Islet precursor cell (in vitro differentiated cells): ENCODE measurements at places on chromosomes 7 and 10.

DNA sequence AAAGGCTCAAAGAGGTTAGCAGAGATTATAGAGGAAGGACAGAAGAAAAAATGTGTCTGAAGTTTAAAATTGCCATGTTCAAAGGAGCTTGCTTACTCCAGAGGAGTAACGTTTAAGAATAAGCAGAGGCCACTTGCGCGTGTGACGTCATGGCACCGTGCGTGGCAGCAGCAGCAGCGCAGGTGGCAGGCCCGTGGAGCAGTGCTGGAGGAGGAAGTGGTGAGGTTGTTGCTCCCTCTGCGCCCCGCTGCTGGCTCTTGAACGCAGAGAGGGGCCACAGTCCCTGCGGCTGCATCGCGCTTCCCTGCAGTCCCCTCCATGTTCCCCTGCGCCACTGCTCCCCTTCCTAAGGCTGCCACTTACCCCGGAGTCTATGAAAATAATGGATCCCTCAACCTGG is 37.5 kb downstream of the GDI2 start:
- no peak for DNase-seq

- DNase-seq, result no peak
Observed at GRCh38 chr10:86391236-86391840, 24.7 kb upstream of the GRID1 start.

- DNase-seq, result no peak
Observed at GRCh38 chr10:112669989-112670388, 223.0 kb downstream of the VTI1A start.

DNA sequence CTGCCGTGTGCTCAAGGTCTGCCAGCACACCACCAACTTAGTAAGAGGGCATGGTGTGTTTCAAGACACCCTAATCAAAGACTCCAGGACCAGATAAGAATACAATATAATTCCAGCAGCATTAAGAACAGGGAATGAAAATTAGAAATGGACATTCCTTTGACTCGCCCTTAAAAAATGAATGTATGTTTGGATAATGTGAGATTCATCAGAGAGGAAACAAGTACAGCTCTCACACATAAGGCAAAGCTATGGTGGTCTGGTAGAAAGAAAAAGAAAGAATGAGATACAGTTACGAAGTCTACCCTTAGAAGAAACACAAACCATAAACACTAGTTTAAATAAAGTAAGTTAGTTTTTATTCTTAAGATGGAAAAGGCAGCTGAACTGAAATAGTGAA is 174.8 kb upstream of the ANK3 start:
- DNase-seq, result no peak

DNA sequence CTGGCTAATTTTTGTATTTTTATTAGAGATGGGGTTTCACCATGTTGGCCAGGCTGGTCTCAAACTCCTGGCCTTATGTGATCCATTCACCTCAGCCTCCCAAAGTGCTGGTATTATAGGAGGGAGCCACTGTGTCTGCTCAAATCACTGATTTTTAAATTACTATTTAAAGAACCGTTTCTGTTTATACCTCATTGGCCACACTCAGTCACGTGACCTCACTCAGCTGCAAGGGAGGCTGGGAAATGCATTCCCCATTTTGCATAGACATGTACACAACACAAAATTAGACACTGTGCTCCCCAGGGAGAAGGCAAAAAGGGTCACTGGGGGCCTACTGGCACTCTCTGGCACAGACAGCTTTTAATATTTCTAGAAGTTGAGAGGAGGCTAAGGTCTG is 13.6 kb upstream of the CALU start:
- no peak for DNase-seq

DNA sequence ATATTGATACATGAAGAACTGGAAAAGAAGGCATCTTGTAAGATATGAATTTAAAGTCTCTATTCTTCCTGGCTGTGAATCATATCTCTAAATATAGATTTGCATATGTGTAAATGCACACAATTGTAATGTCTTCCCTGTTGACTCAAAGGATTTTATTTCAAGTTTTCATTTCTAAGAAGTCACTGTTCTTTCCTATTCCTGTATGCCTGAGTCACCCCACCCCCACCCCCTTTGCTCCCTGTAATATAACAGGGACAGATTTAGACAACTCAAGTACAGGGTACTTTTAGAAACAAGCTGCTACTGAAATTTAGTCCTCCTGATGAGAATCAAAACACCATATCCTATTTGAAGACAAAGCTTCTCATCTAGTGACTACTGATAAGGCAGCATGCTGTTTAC is 43.0 kb upstream of the HECTD2 start:
- no peak for DNase-seq
